ENCODE measurements at places on chromosomes 5 and 9.
A peak's percentile ranks its signal among the peaks of the same experiment; 100 is the strongest.

- DNase-seq, result no peak
Observed at GRCh38 chr5:91495699-91496098, 112.6 kb upstream of the ARRDC3 start.

GRCh38 chr5:174725261-174725990 lies 1.0 kb downstream of the MSX2 start:
- no peak for DNase-seq

- DNase-seq, result no peak
Observed at GRCh38 chr9:137130176-137130755, 8.7 kb upstream of the GRIN1 start.

DNA sequence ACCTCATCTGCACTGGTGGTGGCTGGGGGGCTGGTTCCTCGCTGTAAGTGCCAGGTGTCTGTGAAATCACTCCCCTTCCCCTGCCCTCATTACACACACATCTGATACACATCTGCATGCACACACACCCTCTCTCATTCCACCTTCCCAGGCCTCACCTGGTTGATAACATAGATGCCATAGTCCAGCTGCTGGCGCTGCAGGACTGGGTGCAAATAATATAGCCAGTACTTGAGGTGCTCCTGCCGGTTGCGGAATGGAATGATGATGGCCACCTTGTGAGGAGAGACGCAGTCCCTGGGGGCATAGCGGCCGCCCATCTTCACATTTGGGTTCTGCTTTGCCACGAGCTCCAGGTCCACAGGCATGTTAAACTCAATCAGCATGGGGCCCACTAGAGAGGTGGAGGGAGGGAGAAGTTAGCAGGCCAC lies 32.1 kb downstream of the B4GALT1 start:
- no peak for DNase-seq

DNA sequence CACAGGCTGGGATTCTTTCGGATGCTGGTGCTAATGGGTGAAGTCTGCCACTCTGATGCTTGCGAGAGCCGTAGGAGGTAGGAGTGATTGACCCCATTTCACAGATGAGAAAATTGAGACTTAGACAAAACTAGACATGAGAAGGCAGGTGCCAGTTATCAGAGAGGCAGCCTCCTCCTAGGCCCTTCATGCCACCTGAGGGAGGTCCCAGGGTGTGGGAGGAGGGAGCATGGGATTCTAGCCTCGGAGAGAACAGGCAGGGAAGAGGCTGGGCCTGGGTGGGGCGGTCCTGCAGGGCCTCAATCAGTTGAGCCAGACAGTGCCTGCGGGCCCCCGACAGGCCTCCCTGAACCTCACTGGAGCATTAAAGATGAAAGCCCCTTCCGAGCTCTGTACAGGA lies 112.4 kb downstream of the COL23A1 start:
- no peak for DNase-seq

DNA sequence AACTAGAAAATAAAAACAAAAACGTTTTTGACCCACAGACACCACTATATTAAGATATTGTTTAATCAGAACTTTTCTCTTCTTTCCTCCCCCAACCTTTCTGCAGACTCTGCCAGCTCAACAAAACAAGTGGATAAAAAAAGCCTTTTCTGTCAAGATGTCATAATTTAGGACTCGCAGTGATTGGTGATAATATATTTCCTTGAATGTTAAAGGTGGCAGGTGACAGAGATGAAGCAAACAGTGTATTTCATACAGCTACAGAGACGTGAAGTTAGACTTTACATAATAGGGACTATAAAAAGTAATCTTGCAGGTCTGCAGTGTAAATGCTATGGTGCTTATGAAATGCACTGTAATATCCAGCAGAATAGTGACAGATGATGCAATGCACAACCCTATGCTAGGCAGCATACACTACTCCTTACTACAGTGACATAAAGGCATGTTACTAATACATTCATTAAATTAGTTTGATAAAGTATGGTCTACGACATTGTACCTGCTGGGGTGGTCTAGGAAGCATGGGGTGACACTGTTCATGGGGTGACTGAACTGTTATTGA lies 326.7 kb upstream of the GRAMD2B start:
- DNase-seq, result no peak

DNA sequence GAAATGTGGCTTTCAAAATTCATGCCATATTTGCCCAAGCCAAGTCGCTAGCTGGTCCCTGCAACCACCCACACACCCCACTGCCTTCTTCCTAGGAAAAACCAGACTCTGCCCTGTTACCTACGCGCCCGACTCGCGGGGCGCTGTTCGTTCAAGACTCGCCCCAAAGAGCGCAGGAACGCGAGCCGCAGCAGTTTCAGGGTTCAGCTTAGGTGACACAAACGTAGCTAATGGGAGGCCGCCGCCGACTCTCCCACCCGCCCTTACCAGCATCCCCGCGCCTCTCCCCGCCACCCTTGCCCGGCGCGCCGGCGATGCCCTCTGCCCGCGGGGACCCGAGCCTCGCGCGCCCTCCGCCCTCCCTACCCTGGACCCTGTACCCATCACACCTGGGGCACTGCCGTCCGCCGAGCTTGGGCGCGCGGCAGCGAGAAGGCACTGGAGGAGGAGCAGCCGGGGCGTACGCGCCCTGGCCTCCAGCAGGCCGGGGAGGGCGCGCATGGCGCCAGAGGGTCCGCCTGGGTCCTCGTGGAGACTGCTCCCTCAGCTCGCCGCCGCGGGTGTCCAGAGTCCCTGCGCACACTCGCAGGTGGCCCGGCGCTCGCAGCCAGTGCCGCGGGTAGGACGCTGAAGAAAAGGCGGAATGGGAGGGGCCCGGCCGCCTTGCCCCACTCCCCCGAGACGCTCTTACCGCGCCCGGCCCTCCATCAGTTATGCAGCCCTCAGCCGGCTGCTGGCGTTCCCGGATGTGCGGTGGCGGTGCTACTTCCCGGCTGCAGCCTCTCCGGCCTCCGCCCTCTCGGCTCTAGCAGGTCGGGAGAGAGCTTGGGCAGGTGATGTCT lies at the start of gene EMB:
Gene EMB (minus strand): TSS at position 638 of the 842 bp plus-strand sequence. CDS start 137 bp downstream, at position 501.
- DNase-seq, result peak; percentile 32

DNA sequence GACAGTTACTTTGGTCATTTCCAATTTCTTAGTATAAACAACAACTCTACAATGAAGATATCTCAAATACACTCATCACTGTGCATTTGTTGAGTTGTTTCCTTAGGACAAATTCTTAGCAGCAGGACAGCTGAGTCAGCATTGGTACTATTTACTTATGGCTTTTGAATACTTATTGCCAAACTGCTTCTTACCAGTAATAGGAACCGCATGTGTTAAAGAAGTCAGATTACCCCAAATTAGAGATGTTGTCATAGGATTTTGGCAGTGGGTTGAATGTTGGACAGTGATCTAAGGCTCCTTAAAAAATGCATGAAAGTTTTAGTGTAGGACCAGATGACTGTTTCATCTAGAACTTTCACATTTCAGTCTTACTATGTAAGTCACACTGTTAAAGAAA lies 280.1 kb upstream of the DMRT1 start:
- DNase-seq, result peak; percentile 30

DNA sequence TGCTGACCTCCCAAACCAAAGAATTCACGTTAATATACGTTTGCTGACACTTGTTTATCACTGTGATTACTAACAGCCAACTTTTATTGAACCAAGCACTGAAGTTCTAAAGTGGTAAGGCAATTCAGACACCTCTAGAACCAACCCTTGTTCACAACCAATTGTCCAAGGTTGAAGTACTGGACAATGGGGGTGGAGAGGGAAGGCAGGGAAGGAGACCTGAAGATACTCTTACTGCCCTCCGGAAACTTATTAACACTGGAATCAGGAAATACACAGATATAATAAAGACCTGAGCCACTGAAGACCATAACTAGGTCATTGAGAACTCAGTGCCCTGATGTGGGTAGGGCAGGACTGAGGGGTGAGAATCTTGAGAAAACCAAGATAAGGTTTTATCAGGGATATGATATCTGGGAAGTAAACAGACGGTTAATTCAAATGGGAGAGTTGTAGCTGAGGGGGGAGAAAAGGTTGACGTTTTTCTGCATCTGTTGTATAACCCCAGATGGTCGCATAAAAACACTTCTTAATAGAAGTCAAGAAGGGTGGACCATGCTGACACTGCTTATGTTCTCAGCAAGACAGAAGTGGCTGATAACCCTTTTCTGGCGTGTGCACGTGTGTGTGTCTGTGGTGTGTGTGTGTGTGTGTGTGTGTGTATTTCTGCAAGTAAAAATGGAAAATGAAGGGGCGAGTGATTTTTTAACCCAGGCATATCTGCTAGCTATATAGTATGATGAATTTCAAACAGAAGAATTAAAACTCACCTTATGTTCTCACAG lies 125.9 kb downstream of the LHFPL2 start:
- DNase-seq, result no peak

- no peak for DNase-seq
Observed at GRCh38 chr5:166595274-166595951, 1696.0 kb upstream of the WWC1 start.

- DNase-seq, result no peak
Observed at GRCh38 chr9:4416467-4416866, 73.8 kb upstream of the SLC1A1 start.

- DNase-seq, result no peak
Observed at GRCh38 chr5:77103457-77103856, 16.4 kb upstream of the ZBED3 start.

DNA sequence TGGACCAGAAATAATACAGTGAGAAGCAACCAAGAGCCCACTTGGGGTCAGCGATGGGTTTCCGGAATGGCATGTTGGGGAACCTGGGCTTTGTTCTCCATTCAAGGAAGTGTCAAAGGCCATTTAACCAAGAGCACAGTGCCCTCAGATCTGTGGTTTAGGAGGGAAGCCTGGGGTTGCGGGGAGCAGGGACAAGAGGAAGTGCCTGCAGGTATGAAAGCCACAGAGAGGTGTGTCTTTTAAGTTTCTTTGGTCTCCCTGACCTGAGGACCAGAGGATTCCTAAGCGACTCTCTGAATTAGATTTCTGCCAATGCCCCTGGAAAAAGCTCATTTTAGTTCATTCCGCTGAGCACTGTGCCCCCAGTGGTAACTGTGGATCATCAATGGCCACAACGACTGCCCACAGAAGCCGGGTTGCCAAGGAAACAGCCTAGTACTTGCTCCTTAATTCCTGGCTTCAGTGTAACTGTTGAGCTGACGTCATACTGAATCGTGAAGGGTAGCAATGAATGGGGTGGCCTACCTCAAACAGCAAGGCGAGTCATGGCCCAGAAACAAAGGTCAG lies 107.3 kb upstream of the SPIN1 start:
- DNase-seq, result peak; percentile 30
